ENCODE measurements at places on chromosomes 13 and 19. TPM values are rescaled to one million over a fixed set of nuclear protein-coding genes. Genes with fewer than 3 reads are reported as not detected.
A peak's percentile ranks its signal among the peaks of the same experiment; 100 is the strongest.

CAMSAP3 gene
- 1.9 TPM for total RNA-seq

KIR2DL1 gene
- total RNA-seq, result not detected

INAFM1 gene
- total RNA-seq, result 7.6 TPM

KHSRP gene
- 499 TPM for total RNA-seq

CYSLTR2 gene
- total RNA-seq, result not detected

SIGLEC11 gene
- total RNA-seq, result not detected

GRCh38 chr19:14979476-14980255 lies at the start of gene SLC1A6:
Gene SLC1A6, minus strand, starts transcription at chr19:14979864. Its CDS starts 6,954 bp downstream, at chr19:14972910.
- no peak for DNase-seq

GRCh38 chr19:11261971-11262839 lies at the start of gene DOCK6:
Gene DOCK6, minus strand, starts transcription at chr19:11262524. Its CDS starts 84 bp downstream, at chr19:11262440.
- peak; percentile 68 for DNase-seq

GRCh38 chr13:61156753-61157152 lies 258.9 kb downstream of the PCDH20 start:
- DNase-seq, result no peak

DNA sequence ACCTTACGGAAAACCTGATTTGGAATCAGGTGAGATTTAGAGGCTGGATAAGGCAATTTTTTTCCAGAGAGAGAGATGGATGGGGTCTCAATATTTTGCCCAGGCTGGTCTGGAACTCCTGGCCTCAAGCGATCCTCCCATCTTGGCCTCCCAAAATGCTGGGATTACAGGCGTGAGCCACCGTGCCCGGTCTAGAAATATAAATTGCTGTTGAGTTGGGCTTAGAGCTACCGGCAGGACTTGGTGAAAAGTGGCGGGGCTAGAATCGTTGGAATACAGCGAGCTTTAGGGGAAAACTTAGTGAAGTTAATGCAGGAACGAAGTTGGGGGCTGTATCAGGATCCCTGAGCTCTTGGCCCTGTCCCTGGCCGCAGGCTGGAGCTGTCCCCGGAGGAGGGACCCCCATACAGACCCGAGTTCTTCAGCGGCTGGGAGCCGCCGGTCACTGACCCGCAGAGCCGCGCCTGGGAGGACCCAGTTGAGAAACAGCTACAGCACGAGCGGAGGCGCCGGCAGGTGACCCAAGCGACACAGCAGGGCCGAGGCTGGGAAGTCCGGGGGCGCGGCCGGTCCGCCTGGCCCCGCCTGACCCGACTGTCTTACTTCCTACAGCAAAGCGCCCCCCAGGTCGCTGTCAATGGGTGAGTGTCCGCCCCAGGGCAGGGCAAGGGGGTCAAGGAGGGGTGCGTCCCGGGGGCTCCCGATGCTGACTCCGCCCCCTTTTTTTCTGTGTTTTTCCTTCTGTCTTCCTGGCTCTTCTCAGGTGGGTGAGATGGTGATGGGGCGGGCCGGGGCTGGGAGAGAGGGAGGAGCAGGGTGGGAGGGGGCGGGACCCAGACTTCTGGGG lies 7.6 kb downstream of the EPS8L1 start:
- DNase-seq, result no peak

GRCh38 chr19:15758379-15758778 lies 20.6 kb downstream of the OR10H3 start:
- DNase-seq, result no peak

DNA sequence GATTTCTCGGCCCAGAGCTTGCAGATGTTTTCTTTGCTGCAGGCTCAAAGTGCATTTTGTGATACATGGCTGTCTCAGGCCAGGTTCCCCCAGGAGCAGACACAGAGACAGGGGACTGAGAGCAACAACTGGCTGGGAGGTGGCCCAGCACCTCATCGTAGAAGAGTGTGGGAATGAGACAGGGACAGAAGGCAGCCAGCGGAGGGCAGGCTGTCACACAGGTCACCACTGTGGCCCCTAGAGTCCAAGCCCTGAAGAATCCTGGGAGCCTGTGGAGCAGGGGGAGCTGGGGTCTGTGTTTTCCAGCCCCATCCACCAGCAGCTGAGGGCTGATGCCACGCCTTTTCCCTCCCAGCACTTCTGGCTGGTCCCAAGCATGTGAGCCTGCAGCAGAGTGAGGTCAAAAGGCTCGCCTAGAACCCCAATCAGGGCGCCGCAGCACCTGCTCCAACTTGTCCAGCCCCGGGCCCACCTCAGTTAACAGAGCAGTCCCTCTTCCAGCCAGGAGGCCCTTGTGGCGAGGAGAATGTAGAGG lies 723.8 kb downstream of the UQCRFS1 start:
- DNase-seq, result no peak

- DNase-seq, result no peak
Measured at GRCh38 chr13:30687601-30688000, 47.7 kb upstream of the ALOX5AP start.

- no peak for DNase-seq
Measured at GRCh38 chr19:11067356-11068113, 21.7 kb upstream of the LDLR start.

GRCh38 chr13:113819341-113819730 lies 44.5 kb downstream of the GAS6 start:
- no peak for DNase-seq

GRCh38 chr13:101712026-101712348 lies 259.5 kb downstream of the ITGBL1 start:
- no peak for DNase-seq

- DNase-seq, result no peak
Measured at GRCh38 chr19:46859637-46860124, 1.1 kb upstream of the ARHGAP35 start.

DNA sequence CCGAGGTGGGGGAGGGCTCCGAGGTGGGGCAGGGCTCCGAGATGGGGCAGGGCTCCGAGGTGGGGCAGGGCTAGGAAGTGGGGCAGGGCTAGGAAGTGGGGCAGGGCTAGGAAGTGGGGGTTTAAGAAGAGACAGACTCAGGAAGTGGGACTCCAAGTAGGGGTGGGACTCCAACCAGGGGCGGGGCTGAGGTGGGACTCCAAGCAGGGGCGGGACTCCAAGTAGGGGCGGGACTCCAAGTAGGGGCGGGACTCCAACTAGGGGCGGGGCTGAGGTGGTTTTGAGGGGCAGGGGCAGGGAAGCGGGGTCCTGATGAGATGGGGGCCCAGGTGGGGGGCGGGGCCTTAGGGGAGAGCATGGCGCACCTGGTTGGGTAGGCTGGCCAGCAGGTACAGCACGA lies 13.6 kb downstream of the CFD start:
- peak; percentile 94 for DNase-seq

DNA sequence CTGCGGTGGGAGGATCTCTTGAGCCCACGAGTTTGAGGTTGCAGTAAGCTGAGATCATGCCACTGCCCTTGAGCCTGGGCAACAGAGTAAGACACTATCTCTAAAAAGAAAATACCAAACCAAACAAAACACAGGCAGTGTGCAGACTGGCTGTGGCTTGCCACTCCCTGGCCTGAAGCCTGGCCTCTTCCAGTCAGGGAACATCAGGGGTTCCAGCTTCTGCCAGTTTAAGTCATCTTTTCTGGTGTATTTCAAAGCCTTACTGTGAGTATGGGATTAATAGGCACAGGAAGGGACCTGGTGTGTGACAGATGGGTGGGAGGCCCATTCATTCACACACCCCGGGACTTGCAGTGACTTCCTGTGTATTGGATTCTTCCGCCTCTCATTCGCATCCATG lies 27.0 kb upstream of the F2RL3 start:
- no peak for DNase-seq

- no peak for DNase-seq
Measured at GRCh38 chr19:40252395-40252794, 25.9 kb upstream of the CCNP start.

GRCh38 chr19:3431760-3432397 lies 48.4 kb downstream of the SMIM24 start:
- no peak for DNase-seq

DNA sequence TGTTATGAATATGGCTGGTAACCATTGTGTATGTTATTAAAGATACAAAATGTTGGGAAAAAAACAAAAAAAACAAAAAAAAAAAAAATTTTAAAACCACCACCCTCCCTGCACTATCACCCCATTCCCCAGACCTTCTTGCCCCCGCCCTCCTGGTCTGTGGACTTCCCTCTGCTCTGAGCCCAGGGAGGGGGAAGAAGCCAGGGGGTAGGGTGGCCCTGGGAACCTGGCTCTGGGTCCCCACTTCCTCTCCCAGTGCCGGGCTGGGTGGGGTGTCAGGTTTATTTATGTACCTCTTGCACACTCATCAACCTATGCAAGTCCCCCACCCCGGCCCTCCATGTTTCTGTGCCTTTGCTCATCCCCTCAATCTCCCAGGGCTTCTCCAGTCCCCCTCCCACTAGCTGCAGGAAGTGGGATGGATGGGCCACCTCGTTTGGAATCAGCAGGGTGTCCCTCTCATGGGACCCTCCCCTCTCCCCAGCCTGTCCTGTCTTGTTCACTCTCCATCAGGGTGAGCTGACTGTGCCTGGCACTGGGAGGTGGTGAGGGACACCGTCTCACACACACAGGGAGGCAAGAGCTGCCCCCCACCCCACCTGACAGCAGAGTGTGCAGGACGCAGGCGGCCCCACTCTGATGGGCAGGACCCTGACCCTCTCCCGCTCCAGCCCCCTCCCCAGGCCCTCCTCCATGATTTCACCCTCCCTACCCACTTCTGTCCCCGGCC lies 5.9 kb downstream of the PAF1 start:
- no peak for DNase-seq

DNA sequence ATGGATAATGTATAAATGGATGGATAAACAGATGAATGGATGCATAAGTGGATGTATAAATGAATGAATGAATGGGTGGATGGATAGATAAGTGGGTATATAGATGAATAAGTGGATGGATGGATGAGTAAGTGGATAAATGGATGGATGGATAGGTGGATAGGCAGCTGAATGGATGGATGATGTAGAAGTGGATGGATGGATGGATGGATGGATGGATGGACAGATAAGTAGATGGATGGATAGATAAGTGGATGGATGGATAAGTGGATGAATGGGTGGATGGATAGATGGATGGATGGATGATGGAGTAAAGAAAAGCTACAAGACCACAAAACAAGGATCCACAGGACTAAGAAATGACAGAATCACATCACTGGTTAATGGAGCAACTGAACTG lies 9.0 kb upstream of the COMP start:
- no peak for DNase-seq

- DNase-seq, result no peak
Measured at GRCh38 chr19:35908010-35908441, at the start of gene TYROBP. Gene TYROBP, minus strand, starts transcription at chr19:35908295. Its CDS starts 67 bp downstream, at chr19:35908228.

- no peak for DNase-seq
Measured at GRCh38 chr13:90171649-90172048, 1175.8 kb upstream of the MIR17HG start.

DNA sequence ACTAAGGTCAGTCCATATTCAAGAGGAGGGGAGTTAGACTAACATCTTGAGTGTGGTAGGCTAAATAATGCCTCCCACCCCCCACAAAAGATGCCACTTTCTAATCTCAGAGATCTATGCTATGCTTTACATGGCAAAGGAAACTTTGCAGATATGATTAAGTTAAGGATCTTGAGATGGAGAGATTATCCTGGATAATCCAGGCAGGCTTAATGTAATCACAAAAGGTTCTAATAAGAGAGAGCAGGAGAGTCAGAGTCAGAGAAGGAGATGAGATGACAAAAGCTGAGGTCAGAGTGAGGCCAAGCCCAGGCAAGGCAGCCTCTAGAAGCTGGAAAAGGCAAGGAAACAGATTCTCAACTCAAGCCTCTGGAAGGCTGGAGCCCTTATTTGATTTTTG lies 1011.6 kb downstream of the PCDH9 start:
- DNase-seq, result no peak

GRCh38 chr19:42313096-42313839 lies at the start of gene TMEM145:
Gene TMEM145, plus strand, starts transcription at chr19:42313309. Its CDS starts 68 bp downstream, at chr19:42313377.
- DNase-seq, result peak; percentile 53

DNA sequence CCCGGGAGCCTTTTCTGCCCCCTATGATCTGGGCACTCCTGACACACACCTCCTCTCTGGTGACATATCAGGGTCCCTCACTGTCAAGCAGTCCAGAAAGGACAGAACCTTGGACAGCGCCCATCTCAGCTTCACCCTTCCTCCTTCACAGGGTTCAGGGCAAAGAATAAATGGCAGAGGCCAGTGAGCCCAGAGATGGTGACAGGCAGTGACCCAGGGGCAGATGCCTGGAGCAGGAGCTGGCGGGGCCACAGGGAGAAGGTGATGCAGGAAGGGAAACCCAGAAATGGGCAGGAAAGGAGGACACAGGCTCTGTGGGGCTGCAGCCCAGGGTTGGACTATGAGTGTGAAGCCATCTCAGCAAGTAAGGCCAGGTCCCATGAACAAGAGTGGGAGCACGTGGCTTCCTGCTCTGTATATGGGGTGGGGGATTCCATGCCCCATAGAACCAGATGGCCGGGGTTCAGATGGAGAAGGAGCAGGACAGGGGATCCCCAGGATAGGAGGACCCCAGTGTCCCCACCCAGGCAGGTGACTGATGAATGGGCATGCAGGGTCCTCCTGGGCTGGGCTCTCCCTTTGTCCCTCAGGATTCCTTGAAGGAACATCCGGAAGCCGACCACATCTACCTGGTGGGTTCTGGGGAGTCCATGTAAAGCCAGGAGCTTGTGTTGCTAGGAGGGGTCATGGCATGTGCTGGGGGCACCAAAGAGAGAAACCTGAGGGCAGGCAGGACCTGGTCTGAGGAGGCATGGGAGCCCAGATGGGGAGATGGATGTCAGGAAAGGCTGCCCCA lies 8.5 kb upstream of the CEACAM7 start:
- no peak for DNase-seq

DNA sequence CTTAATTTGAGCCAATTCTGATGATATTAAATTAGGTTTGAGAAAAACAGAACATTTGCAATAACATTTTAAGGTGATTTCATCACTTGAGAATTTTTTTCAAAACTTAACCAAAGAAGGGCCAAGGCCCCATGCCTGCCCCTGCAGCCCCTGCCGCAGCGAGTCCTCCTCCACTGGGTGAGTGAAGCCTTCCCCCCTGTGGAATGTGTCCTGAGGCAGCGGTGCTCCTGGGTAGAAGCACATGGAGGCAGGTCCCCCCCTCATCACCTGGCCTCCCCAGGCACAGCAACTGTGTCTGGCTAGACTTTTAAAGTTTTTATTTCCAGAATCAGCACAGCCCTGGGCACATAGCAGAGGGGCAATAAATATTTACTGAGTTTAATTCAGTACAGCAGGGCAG lies 10.8 kb downstream of the SOX1 start:
- no peak for DNase-seq

- peak; percentile 77 for DNase-seq
Measured at GRCh38 chr13:46126552-46127357, 21.9 kb upstream of the CPB2 start.

- DNase-seq, result peak; percentile 10
Measured at GRCh38 chr13:50509771-50510441, 333.6 kb downstream of the DLEU7 start.

GRCh38 chr13:71864986-71865873 lies 1.8 kb downstream of the DACH1 start:
- DNase-seq, result no peak

GRCh38 chr13:46817095-46817494 lies 20.1 kb upstream of the ESD start:
- DNase-seq, result no peak
